Suprapubic skin (tissue), 4 donors: ENCODE measurements at places on chromosomes 4 and X. TPM values are rescaled to one million over a fixed set of nuclear protein-coding genes. Genes with fewer than 3 reads are reported as not detected.

SPRY1 gene
- total RNA-seq, result 189 TPM

RBM47 gene
- total RNA-seq, result 48.0 TPM

IL21 gene
- total RNA-seq, result not detected

MAOA gene
- 123 TPM for total RNA-seq

TLR2 gene
- total RNA-seq, result 13.1 TPM

MAGEA2 gene
- total RNA-seq, result not detected

P2RY8 gene
- total RNA-seq, result not detected

MUC7 gene
- total RNA-seq, result 1.7 TPM

NKRF gene
- 9.7 TPM for total RNA-seq

GNPDA2 gene
- 6.8 TPM for total RNA-seq

ITIH6 gene
- total RNA-seq, result not detected

TMPRSS11B gene
- total RNA-seq, result not detected

PPP4R3C gene
- total RNA-seq, result not detected

DNA sequence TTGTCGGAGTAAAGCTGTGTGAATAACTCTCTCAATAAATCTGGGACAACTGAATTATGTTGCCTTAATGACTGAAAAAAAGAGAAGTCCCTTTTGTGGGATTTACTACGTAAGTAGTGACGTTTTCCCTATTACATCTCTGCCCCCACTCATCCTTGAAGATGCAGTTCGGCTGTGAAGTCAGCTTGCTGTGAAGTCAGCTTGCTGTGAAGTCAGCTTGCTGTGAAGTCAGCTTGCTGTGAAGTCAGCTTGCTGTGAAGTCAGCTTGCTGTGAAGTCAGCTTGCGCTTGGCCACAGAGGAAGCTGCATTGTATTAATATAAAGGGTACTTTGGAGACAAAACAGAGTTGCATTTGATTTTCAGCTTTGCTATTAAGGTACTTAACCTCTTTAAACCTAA lies 8.0 kb upstream of the VAMP7 start:
- no peaks in the 10 kb centered on the region for H3K36me3 ChIP-seq
- H3K4me1 ChIP-seq, result no peaks in the 10 kb centered on the region
- DNase-seq, result no peak
- peaks cover 12% of the 10 kb centered on the region for H3K27me3 ChIP-seq

DNA sequence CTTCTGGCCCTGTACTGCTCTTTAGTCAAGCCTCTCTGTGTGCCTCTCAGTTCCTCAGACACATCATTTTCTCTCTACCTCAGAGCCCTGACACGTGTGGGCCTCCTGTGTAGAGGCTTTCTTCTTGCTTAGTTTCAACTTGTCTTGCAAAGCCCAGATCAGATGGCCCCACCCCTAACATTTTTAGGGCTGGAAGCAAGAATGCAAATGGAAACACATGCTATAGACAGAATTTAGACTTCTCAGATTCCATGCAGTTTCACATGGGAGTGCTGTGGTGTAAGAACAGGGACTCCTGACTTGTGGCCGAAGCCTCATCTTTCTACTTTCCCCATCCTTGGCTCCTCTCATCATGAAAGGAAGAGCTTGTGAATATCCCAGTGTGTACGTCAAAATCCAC lies 350.7 kb downstream of the DCHS2 start:
- DNase-seq, result no peak
- no peaks in the 10 kb centered on the region for H3K36me3 ChIP-seq
- H3K27ac ChIP-seq, result no peak overlapping the region

DNA sequence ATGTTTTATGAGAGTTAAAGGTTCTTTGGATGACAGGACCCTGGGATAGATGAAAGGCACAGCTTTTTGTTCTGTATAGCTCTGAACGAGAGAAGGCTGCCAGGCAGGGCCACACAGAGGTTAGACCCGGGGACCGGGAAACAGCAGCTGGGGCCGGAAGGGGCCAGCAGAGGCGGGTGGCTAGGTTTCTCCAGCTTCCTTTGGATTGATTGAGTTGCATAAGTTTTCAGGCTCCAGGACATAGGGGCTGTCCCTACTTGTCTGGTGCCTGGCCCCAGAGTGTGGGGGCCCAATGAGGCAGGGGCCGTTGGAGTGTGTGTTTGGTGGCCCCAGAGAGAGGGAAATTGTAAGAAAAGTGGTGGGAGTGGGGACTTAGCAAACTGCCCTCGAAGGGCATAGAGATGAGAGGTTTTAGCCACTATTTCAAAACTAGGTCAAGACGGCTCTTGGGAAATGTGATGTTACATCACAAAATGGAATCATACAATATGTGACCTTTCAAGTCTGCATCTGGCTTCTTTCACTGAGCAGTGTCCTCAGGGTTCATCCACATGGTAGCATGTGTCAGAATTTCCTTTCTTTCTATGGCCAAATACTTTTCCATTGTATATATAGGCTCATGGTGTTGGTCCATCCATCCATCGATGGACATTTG lies 3.7 kb downstream of the ZFP92 start:
- H3K27ac ChIP-seq, result no peak overlapping the region
- H3K4me1 ChIP-seq, result peaks cover 18% of the 10 kb centered on the region
- DNase-seq, result no peak
- H3K4me3 ChIP-seq, result no peak overlapping the region
- no peaks in the 10 kb centered on the region for H3K27me3 ChIP-seq

- no peak overlapping the region for H3K4me3 ChIP-seq
- H3K27ac ChIP-seq, result no peak overlapping the region
- no peaks in the 10 kb centered on the region for H3K36me3 ChIP-seq
- no peak for DNase-seq
These were observed 485.1 kb upstream of the TENM3 start for GRCh38 chr4:181757910-181758660.

DNA sequence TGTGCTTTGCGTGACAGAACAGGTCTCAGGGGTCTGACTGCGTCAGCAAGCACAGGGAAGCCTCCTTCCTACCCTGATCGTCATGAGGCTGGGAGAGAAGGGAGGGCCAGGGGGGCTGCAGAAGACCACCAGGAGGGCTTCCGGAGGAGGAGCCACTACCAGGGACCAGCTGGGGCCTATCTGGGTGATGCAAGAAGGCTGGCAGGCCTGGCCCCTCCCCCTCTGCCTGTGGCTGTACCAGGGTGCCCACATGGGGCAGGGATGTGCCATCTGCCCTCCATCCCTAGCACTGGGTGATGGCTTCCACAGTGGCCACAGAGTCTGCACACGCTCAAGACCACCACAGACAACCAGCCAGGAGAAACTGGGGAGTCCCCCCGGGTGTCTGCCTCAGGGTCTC lies 116.4 kb upstream of the NKX1-1 start:
- no peak overlapping the region for H3K27ac ChIP-seq
- H3K4me1 ChIP-seq, result peaks cover 6% of the 10 kb centered on the region
- H3K36me3 ChIP-seq, result no peaks in the 10 kb centered on the region
- no peak for DNase-seq
- H3K27me3 ChIP-seq, result peaks cover 77% of the 10 kb centered on the region

- no peak overlapping the region for H3K4me3 ChIP-seq
- H3K27ac ChIP-seq, result no peak overlapping the region
- peaks cover 31% of the 10 kb centered on the region for H3K36me3 ChIP-seq
These were observed 108.0 kb downstream of the LRBA start for GRCh38 chr4:150906987-150907633.

GRCh38 chr4:138234248-138234647 lies 7.9 kb downstream of the SLC7A11 start:
- no peak overlapping the region for H3K27ac ChIP-seq
- H3K4me3 ChIP-seq, result no peak overlapping the region
- H3K27me3 ChIP-seq, result no peaks in the 10 kb centered on the region
- no peak for DNase-seq

GRCh38 chr4:6391852-6392188 lies 80.6 kb downstream of the PPP2R2C start:
- no peak overlapping the region for H3K4me3 ChIP-seq
- H3K27me3 ChIP-seq, result peaks cover 18% of the 10 kb centered on the region
- DNase-seq, result no peak
- no peaks in the 10 kb centered on the region for H3K4me1 ChIP-seq

DNA sequence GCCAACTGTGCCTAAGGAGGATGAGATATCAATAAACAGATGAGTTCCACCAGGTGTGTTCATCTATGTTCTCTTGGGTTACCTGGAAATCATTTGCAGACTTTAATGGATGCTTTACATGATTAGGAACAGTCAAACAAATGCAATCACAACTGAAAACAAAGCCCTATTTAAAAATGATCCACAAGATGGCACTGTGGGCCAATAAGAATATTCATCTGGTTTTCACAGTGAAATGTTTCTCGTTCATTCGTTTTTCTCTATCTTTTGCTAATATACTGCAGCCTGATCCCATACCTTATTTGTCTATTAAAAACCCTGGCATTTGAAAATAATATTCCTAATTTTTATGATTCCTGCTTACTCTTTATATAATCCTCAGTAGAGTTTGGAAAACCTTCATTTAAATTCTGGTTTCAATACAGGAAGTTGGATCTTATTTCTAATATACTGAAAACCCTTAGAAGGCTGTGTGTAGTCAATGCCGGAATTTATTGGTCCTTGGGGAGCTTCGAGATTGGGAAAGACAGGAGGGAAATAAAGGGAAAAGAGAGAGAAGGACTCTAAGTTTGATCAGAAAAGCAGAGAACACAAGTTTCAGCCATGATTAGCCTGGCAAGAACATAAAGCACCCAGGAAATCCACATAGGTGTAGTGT lies 63.8 kb upstream of the TAPT1 start:
- no peak overlapping the region for H3K27ac ChIP-seq
- DNase-seq, result no peak
- H3K27me3 ChIP-seq, result no peaks in the 10 kb centered on the region
- no peaks in the 10 kb centered on the region for H3K36me3 ChIP-seq
- no peak overlapping the region for H3K4me3 ChIP-seq

DNA sequence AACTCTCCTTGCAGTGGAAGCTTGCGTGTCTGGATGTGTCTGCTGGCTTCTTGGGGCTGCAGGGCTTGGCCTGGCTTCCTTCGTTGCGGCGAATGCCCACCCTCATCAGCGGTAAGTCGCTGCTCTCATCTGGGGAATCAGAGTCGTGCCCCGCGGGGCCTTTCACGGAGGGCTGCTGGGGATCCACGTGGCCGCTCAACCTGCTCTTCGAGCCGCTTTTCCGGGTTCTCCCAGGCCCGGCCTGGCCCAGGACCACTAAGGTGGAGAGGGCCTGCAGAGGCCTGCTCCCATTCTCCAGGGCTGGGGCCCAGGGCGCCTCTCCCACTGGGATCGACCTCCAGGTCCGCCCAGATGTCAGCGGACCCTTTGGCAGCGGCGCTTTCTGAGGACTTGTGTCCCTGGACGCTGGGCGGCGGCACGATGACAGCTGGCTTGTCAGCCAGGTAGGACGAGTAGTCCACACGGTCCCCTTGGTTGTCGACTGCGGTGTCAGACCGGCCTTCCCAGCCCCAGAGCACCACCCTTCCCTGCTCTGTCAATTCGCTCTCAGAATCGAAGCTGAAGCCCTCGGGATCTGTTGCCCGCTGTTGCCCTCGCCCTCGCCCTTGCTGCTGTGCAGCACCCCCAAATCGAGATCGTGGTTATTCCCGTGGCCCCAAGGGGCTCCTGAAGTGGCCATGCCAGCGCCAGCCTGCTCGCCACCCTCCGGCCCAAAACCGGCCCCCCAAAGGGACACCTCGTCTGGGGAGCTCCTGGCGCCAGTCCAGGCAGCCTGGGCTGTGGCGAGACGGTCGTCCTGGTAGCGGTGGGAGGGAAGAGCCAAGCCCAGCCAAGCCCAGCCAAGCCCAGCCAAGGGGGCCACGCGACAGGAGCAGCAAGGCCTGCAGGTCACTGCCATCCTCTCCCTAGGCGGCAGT lies 37.8 kb upstream of the NHSL2 start:
- no peak for DNase-seq
- H3K27ac ChIP-seq, result no peak overlapping the region
- no peaks in the 10 kb centered on the region for H3K4me1 ChIP-seq
- no peak overlapping the region for H3K4me3 ChIP-seq
- H3K27me3 ChIP-seq, result peaks cover 8% of the 10 kb centered on the region
- no peaks in the 10 kb centered on the region for H3K36me3 ChIP-seq

GRCh38 chr4:153465615-153466080 lies 512 bp upstream of the TMEM131L start:
- no peaks in the 10 kb centered on the region for H3K36me3 ChIP-seq
- H3K4me3 ChIP-seq, result peak overlapping the region; percentile 95
- peak overlapping the region; percentile 80 for H3K27ac ChIP-seq
- DNase-seq, result no peak
- peaks cover 40% of the 10 kb centered on the region for H3K4me1 ChIP-seq
- no peaks in the 10 kb centered on the region for H3K27me3 ChIP-seq

GRCh38 chr4:25978327-25978726 lies 64.3 kb downstream of the SMIM20 start:
- peak; percentile 9 for DNase-seq
- no peaks in the 10 kb centered on the region for H3K4me1 ChIP-seq
- H3K4me3 ChIP-seq, result no peak overlapping the region
- no peak overlapping the region for H3K27ac ChIP-seq

DNA sequence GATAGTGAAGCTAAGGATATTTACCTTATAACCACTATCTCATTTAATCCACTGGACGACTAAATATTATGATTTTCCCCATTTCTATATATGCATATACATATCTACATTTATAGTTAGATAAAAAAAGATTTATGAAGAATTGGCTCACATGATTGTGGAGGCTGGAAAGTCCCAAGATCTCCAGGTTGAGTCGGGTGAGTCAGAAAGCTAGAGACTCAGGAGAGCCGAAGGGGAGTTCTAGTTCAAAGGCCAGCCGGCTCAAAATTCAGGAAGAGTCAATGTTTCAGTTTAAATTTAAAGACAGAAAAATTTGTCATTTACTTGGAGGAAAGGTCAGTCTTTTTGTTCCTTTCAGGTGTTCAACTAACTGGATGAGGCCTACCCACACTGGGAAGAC lies 158.2 kb upstream of the CPEB2 start:
- DNase-seq, result no peak
- no peaks in the 10 kb centered on the region for H3K36me3 ChIP-seq
- H3K27me3 ChIP-seq, result no peaks in the 10 kb centered on the region
- H3K4me3 ChIP-seq, result no peak overlapping the region
- no peak overlapping the region for H3K27ac ChIP-seq

GRCh38 chr4:76830964-76831703 lies 66.8 kb downstream of the SOWAHB start:
- DNase-seq, result no peak
- peaks cover 22% of the 10 kb centered on the region for H3K4me1 ChIP-seq
- H3K4me3 ChIP-seq, result no peak overlapping the region
- peak overlapping the region; percentile 67 for H3K27ac ChIP-seq
- H3K27me3 ChIP-seq, result no peaks in the 10 kb centered on the region

DNA sequence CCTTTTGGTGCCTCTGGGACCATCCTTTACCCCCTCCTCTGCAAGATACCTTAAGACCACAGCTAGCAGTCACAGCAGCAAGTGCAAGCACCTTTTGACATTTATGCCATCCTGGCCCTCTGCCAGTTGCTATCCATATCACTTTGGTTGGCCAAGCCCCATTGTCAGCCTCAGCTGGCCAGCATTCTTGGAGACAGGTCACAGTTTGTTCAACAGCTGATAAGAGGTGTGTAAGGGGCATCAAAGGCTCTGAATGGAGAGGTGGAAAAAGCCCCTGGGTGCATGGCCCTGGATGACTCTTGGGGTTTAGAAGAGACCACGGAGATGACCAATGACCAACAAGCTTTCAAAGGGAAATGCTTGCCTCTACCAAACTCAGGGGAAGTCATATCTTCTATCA lies 133.6 kb upstream of the MAMLD1 start:
- H3K36me3 ChIP-seq, result no peaks in the 10 kb centered on the region
- H3K4me1 ChIP-seq, result no peaks in the 10 kb centered on the region
- H3K27me3 ChIP-seq, result no peaks in the 10 kb centered on the region

- no peaks in the 10 kb centered on the region for H3K4me1 ChIP-seq
- H3K36me3 ChIP-seq, result no peaks in the 10 kb centered on the region
- H3K4me3 ChIP-seq, result no peak overlapping the region
- H3K27ac ChIP-seq, result no peak overlapping the region
These were observed 43.0 kb upstream of the FRG1 start for GRCh38 chr4:189897667-189898066.
